ENCODE measurements at places on chromosomes 3 and 15.

DNA sequence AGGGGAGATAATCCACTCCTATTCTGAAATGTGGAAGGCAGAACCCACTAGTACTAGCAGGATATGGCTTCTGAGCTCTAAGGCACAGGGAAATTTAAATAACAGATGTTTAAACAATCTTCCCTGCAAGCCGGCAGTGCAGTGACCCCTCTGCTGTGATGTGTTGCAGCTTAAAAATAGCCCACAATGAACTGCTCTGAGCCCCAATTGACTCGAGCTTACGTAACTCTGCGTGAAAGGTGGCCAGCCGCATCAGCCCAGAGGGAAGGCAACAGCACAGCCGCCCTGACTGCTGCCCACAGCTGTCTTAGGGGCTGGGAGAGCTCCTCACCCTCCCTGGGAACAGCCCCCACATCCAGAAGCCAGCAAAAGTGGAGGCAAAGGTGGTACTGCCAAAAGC, 12.5 kb upstream of the CAMKV start:
- no peak for DNase-seq

GRCh38 chr3:123270818-123271217, 69.1 kb downstream of the SEC22A start:
- DNase-seq = no peak

- peak; percentile 43 for DNase-seq
Measured at GRCh38 chr3:63791974-63792373, 27.1 kb upstream of the C3orf49 start.

GRCh38 chr15:70160267-70160666, 62.5 kb upstream of the TLE3 start:
- no peak for DNase-seq

GRCh38 chr3:58690490-58690889, 23.9 kb upstream of the FAM3D start:
- no peak for DNase-seq

DNA sequence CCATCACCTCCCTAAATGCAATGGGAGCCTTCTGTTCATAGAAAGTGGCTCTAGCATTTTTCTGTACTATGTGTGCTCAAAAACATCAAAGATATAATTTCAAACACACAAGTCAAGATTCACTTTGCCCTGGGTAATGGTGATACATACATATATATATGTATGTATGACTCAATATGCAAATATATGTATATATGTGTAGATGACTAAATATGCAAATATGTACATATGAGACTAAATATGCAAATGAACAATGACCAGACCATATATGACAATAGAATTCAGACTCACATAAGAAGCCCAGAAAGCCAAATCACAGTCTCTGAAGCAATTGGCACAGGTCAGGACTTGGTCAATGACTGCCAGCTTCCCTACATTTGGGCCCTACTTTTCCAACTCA, 36.9 kb upstream of the SNRK start:
- no peak for DNase-seq

DNA sequence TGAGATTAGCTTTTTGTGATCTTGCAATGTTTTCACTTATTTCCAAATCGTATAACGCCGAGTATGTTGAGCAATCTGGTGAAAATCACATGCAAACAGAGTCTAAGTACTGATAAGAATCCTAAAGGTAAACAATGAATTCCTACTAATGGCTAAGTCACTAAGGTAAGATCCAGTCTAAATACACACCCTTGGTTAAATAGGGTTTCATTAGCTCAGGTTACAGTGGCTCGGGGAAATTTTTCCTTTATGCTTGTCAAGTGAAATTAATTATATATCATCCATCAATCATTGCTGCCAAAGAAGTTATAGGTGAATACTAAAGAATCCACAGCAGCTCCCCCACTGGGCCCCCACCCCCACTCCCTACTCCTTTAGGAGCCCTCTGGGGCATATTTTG, 139.3 kb downstream of the SOX2 start:
- DNase-seq = no peak

GRCh38 chr3:16522834-16523233, 9.3 kb upstream of the RFTN1 start:
- no peak for DNase-seq

- no peak for DNase-seq
Measured at GRCh38 chr3:48991851-48992545, 2.0 kb downstream of the P4HTM start.

DNA sequence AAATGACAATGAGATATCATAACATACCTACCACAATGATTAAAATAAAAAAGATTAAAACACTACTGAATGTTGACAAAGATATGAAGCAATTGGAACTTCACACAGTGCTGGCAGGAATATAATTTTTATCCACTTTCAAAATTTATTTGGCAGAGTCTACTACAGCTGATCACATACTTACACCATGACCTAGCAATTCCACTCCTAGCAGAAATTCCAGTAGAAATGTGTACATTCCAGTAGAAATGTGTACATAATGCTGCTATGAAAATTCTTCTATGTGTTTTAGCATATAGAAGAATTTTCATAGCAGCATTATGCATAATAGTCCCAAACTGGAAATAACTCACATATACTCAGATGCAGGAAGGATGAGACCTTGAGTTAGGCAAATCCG, 43.5 kb downstream of the IFT57 start:
- DNase-seq = peak; percentile 79

- no peak for DNase-seq
Measured at GRCh38 chr3:193742628-193743027, 149.6 kb downstream of the OPA1 start.

- DNase-seq = no peak
Measured at GRCh38 chr3:123752228-123752627, 131.9 kb downstream of the MYLK start.

DNA sequence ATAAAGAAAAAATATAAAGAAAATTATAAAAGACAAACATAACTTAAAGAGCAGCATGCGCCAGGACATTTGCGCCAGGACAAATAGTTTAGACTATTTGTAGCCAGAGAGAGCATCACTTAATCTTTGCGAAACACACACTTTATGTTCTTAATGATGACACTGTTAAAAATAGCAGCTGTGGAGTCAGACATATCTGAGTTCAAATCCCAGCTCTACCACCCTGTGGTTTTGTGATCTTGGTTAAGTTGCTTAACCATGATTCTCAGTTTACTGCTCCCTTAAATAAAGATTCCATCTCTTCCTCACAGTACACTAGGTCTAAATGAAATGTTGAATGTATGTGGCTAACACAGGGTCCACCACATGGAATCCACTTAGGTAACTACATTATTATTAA, 31.4 kb downstream of the KCNMB2 start:
- no peak for DNase-seq

DNA sequence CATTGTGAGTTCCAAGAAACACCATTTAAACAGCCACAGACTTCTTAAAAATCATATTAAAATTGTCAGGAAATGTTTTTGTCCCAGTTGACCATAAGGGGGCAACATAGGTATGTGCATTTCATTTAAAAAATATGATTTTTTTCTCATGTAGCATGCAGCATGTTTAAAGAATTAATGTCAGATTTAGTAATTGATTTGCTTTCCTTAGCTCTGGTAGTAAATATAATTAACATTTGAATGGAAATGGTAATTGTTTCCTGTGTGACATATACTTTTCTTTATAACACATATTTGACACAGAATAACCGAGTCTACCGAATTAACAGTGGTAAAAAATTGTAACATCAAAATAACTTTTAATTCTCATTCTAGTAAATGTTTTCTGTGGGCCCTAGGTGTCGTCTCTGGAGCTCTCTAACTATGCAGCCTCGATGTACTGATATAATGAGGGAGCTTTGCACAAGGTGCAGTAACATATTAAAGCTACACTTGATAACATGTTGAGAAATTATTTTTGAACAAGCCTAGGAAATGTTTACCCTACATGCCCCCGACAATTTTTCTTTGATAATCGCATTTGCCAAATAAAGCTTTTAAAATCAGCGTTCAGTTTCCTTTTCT, 34.9 kb downstream of the NXPE3 start:
- DNase-seq = peak; percentile 39

- DNase-seq = no peak
Measured at GRCh38 chr3:111392894-111393398, 149.1 kb upstream of the CD96 start.

DNA sequence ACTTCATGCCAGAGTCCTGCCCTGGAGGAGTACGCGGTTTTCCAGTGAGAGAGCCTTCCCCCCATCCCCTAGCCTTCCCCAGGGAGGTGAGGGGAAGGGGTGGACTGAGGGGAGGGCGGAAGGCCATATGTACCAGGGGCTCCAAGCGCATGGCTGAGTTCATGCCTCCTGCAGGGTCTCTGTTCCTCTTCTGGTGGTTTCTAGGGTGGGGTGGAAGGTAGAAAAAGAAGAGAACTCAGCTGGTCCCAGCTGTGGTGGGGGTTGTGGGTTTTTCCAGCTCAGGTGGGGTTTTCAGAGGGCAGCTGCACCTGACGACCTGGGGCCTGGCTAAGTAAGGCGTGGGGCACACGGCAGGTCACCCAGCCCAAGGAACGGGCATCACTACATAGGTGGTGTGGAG, 10.7 kb upstream of the IQSEC1 start:
- no peak for DNase-seq

Data from fibroblast of skin of back (primary cell).